ENCODE measurements at places on chromosomes 5 and 9.

- DNase-seq = no peak
These were observed 363.0 kb upstream of the RIOK2 start for GRCh38 chr5:97545886-97546535.

- no peak for DNase-seq
These were observed 63.1 kb upstream of the SMARCA2 start for GRCh38 chr9:1952001-1952400.

GRCh38 chr5:44387406-44387805, 1.8 kb downstream of the FGF10 start:
- DNase-seq = no peak

- no peak for DNase-seq
These were observed 131.8 kb upstream of the RGMB start for GRCh38 chr5:98641671-98642070.

DNA sequence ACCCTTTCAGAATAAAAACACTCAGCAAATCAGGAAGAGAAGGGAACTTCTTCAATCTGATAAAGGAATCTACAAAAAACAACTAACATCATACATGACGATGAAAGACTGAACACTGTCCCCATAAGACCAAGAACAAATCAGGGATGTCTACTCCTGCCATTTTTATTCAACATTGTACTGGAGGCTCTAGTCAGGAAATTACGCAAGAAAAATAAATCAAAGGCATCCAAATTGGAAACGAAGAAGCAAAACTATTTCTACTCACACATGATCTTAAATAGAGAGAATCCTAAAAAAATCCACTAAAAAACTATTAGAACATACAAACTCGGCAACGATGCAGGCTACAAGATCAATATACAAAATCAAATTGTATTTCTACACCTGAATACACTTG, 42.3 kb downstream of the IPPK start:
- DNase-seq = no peak
